ENCODE measurements at places on chromosomes 12 and 14. TPM values are rescaled to one million over a fixed set of nuclear protein-coding genes. Genes with fewer than 3 reads are reported as not detected.

FGF6 gene
- polyA plus RNA-seq: 1.2 TPM

OR4K1 gene
- not detected for polyA plus RNA-seq

GRCh38 chr14:35534208-35534872, 376 bp downstream of the INSM2 start:
- no peak for DNase-seq

DNA sequence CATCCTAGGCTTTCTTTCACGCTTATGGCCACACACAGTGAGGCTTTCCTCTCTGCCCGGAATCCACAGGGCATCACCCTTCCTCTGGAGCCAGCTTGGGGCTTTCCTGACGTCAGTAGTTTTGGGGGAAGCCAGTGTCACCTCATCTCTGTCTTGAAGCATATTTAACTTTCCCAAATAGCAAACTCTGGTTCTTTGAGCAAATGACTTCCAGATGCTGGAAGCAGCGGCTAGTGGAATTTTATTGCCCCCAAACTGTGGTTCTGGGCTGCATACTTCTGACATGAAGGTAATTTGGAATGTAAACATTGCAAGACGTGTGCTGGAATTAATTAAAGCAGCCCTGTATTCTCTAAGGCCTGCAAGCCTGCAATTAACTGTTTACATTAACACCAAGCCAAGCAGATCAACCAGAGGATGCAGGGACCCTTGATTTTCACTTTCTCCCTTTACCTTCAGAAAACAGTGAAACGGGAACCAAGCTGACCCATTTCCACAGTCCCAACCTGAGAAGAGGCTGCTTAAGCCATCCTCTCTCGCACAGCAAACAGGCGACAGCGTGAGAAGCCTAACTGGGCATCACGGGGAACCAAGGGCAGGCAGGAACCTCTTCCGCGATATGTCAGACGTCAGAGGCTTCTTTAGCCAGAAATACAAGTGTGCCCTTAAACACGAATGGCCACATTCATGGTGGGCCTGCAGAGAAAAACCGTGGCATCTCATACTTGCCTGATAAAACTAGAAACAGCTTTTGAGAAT, 258.4 kb downstream of the CACNA1C start:
- no peak for DNase-seq

GRCh38 chr12:26239122-26239851, 43.9 kb downstream of the SSPN start:
- peak; percentile 88 for DNase-seq

- DNase-seq: no peak
Observed at GRCh38 chr14:31418440-31418839, 1.9 kb downstream of the HEATR5A start.

DNA sequence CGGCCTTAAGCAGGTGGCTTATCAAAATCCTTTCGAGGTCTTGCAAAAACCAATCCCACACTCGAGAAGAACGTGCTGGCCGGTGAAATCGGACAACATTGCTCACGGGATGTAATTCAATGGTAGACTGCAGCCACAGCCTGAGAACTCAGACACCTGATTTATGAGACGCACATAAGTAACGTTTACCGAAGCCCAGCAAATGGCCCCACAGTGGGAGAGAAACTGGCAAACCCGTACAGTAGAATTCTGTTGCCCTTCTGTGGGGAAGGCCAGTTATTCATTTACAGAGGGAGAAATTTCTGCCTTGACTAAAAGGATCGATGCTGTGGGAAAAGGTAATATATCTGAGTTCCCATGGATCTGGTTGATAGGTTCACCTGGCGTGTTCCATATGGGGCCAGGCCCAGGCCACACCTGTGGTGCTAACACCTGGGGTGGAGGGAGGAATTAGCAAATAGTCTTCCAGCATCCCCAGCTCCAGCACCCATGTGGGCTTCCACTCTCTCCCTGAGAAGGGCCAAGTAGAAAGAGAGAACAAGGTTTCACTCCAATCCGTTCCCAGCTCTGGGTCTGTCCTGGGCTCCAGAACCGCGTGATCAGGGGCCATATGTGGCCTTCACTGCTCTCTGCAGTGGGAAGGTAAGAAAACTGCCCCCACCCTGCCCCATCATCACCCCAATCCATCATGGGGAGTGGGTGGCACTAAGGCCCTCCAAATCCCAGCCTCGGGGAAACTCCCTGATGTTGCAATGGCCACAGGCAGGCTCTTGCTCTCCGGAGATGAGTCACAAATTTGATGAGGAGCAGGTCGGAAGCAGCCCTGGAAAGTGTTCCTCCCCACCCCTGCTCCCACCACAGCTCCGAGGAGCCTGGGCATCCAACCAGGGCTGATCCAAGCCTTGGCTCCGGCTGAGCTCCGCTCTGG, 12.7 kb downstream of the BDKRB1 start:
- peak; percentile 63 for DNase-seq

DNA sequence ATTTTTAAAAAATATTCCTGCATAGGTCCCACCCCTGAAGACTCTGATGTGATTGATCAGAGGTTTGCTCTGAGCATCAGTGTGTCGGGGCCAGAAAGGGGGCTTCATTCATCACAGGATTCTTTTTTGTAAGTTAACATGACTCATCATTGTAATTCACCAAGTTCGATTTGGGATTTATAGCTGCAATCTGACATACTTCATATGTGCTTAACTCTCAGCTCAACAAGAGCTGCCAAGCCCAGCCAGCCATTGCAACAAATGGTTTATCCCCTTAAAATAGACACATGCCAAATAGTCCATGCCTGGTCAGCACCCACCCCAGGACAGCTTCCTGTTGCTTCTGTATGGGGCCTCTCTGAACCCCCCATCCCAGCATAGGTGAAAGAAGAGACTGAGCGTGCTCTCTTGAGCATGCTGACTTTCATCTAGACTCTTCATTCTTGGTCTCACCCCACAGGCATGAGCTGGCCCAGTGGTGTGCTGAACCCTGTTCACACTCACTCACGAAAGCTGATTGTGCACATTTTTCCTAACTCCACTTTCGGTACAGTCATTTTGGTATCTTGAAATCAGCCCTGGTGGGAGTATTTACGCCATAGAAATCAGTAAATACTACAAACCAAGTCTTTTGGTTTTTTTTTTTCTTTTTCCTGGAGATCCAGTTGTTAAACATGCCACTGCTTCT, 101.4 kb downstream of the STAB2 start:
- DNase-seq: no peak

All from psoas muscle (tissue), 8 donors.